Activated CD4-positive, CD25-positive, alpha-beta regulatory T cell treated with anti-CD3 and anti-CD28 coated beads, Interleukin-2, amount 50 U/mL, for 72 hours (primary cell): ENCODE measurements at places on chromosomes 16 and 17.

GRCh38 chr16:11211061-11211976 is 44.7 kb downstream of the SOCS1 start:
- DNase-seq = no peak

- DNase-seq = no peak
These were observed 12.8 kb upstream of the MT4 start for GRCh38 chr16:56551796-56552738.

- no peak for DNase-seq
These were observed 8.7 kb downstream of the TMEM235 start for GRCh38 chr17:78240012-78240655.

DNA sequence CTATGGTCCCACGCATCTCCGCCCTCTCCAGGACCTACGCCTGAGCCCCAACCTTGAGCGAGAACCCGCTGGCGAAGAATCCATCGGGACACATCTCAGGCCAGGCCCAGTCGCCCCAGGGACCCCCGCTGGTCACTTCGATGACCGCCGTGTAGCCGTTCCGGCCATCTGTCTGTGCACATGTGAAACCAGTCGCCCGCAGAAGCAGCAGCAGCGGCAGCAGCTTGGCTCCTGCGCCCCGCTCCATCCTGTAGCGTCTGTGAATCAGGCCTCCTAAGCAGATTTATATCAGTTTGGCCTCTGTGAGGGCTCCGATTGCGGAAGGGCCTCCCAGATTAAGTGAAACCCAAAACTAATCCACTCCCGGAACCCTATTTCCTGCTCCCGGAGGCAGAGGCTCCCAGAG is at the start of gene VMO1:
Gene VMO1 (minus strand): TSS at position 259 of the 406 bp plus-strand sequence. CDS start 12 bp downstream, at position 247.
- no peak for DNase-seq

- DNase-seq = no peak
These were observed 266.4 kb downstream of the MRTFB start for GRCh38 chr16:14337303-14338191.

DNA sequence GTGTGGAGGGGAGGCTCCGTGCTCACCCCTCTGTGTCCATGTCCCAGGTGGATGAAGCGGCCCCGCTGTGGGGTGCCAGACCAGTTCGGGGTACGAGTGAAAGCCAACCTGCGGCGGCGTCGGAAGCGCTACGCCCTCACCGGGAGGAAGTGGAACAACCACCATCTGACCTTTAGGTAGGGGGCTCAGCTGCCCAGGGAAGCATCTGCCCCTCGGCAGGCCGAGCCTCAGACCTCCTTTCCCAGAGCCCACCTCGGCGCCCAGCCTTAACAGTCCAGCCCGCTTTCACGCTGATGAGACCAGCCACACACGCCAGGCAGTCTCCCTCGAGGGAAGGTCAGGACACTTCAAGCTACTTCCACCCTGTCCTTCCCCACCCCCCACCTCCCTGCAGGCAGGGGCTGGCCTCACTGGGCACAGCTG is 12.7 kb downstream of the MMP15 start:
- no peak for DNase-seq

DNA sequence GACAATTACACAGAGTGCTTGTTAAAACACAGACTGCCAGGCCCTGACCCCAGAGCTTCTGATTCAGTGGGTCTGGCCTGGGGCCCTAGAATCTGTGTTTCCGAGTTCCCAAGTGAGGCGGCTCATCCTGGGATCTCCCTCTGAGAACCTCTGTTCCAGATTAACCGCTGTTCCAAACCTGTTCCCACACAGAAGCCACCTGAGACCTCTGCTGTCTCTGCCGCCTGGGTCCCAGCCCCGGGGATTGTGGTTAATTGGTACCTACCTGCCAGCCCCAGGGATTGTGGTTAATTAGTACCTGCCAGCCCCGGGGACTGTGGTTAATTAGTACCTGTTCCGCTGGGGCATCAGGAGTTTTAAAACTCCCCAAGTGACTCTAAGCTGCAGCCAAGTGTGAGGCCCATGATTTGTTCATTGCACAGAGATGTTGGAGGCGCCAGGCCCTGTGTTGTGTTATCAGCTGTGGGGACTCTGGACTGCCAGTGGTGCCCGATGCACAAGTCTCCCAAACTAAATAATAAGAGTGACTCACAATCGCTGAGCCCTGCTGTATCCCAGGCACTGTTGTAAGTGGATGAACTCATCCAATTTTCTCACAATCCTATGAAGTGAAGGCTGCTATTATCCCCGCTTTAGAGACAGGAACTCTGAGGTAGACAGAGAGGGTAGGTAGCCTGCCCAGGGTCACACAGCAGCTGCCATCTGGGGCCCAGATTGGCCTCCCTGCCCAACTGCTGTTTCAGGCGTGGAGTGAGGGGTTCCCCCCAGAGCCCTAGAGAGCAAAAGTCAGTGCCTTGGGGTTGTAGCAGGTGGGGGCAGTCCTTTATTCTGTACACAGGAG is 219.7 kb downstream of the IRF8 start:
- no peak for DNase-seq

GRCh38 chr17:19805006-19805405 is 56.9 kb upstream of the ALDH3A1 start:
- no peak for DNase-seq

GRCh38 chr16:24652803-24653202 is 76.6 kb upstream of the TNRC6A start:
- DNase-seq = no peak

- DNase-seq = no peak
These were observed 1.7 kb downstream of the DHRS13 start for GRCh38 chr17:28900986-28901726.
